ENCODE measurements at places on chromosomes 13 and 19.

DNA sequence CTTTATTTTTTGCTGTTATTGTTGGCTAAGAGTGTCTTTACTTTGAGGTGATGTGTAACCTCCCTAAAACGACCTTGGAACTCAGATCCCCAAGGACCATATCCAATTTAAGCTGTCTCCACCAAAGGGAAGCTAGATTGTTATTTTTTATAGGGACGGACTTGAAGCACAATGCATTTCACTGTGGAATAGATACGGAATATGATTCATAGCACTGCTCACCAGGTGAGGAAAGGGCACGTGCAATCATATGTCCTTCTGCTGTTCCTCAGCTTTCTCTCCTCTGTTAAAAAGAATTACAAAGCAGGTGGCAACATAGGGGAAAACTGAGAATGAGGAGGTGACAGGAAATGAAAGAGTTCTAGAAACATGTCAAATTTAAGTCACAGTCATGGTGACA, 679.0 kb downstream of the PCDH9 start:
- no peak for DNase-seq

- DNase-seq = no peak
Observed at GRCh38 chr19:48627201-48627864, 8.0 kb downstream of the SPHK2 start.

DNA sequence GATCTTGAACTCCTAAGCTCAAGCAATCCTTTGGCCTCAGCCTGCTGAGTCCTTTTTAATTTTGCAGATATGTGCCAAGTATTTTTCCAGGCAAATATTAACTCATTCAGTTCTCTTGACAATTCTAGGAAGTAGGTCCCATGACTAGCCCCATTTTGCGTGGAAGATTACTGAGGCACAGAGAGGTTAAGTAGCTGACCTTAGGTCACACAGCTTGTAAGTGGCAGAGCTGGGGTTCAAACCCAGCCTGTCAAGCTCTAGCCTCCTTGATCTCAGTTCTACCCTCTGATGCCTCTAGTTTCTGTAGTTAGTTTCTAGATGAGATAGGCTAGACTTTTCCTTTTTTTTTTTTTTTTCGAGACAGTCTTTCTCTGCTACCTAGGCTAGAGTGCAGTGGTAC, 18.1 kb downstream of the CYP4F22 start:
- DNase-seq = no peak

DNA sequence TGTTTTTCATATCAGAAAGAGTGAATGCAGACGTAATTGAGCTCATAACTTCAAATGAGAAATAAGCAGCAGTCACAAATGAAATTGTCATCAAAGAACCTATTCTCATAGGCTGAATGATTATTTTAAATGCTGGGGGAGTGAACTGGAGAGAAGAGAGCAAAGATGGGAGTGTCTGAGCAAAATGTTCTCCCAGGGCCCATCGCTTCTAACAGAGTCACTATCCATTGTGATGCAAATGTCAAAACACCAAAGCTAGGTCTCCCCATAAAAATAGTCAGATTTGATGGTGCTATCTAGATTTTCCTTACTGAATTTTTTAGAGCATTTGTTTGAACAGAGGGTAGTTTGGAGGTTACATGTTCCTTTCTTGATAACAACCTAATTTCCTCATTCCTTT, 278.7 kb downstream of the PCDH9 start:
- DNase-seq = no peak

DNA sequence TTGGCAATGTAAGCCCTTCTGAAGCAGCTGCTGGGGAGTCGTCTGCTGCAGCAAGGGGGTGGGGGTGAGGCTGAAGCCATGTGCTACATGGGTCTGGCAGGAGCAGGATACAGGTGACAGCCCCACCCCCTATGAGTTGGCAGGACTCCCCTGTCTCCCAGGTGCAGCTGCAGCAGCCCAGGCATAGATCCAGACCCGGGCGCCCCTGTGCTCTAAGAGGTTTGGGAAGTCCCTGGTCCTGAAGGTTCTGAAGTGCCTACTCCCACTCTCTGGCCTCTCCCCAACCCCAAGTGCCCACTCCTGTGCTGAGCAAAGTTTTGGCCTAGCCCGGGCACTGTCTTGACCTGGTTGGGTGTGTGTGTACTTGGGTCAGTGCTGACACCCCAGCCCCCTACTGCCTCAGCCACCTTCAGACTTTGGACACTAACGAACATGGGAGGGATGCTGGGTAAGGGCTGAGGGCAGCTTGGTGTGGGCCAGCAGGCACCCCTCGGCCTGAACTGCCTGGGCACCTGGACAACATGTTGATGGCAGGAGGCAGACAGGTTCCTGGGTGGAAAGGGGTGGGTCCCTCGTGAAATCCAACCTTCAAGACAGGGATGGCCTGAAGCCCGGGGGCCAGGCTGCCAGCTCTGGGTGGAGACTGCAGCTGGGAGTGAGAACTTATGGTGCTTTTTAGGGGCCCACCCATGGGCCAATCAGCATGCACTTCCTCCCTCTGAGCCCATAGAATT, 54.1 kb upstream of the SLITRK6 start:
- no peak for DNase-seq
